Stomach (tissue), 19 donors: ENCODE measurements at places on chromosomes 7 and 10.

- DNase-seq: no peak
Measured at GRCh38 chr7:4715410-4715776, 33.3 kb downstream of the FOXK1 start.

GRCh38 chr10:89002226-89002978 is 11.8 kb downstream of the FAS start:
- DNase-seq: no peak

GRCh38 chr7:143848192-143848591 is 53.8 kb downstream of the TCAF1 start:
- no peak for DNase-seq

DNA sequence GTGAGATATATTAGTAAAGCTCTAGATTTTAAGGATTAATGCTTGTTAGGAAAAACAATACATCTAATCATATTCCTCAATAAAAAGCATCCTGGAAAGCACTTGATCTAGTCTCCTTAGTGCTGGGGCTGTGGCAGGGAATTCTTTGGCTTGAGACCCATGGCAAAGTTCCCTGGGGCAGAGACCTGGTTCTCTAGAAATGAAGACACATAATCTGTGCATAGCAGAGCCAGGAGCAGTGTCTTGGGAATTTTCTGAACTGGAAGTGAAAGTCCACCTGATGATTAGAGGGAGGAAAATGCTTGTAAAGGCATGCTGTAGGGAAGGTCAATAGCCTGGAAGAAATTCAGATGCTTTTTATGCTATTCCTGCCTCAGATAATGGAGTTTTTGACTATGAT is 247.4 kb downstream of the CDK14 start:
- DNase-seq: no peak

GRCh38 chr10:110852255-110852896 is 19.4 kb upstream of the PDCD4 start:
- no peak for DNase-seq

GRCh38 chr10:77578583-77579227 is 58.9 kb downstream of the KCNMA1 start:
- no peak for DNase-seq
